ENCODE measurements at places on chromosomes 4 and X. TPM values are rescaled to one million over a fixed set of nuclear protein-coding genes. Genes with fewer than 3 reads are reported as not detected.
A peak's percentile ranks its signal among the peaks of the same experiment; 100 is the strongest.

The SSX3 gene
- total RNA-seq: not detected

DNA sequence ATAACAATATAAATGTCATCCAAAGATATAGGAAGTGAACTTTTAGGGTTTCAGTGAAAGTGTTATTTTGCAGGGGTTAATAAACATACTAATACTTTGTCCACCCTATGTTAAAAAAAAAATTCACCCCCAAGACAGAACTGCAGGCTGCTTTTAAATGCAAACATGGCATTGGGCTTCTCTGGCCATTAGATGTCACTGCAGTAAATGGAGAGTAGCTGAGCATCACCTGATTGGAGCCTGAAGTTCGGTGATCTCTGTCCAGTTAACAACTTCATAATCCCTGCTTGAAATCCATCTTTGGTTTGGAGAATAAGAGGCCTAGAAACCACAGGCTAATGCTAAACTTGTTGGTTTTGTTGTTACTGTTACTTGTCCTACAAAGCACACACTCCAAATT lies 18.7 kb downstream of the SLC25A43 start:
- no peak for DNase-seq

DNA sequence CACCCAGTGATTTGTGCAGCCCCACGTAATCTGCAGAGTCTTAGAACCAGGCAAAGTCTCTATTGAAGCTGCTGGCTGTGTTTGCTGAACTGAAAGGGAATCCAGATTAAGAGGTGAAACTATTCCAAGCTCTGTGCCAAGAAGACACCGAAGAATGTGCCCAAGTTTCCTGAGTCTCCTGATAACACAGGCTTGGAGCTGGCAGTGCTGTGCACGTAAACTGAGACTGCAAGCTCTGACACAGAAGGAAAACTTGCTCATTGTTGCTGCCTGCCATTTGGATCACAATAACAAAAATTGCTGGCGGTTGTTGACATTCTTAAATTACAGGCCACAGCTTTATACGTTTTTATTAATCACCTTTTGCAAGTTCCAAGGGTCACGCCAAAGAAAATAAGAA lies 60.2 kb upstream of the VCX3B start:
- DNase-seq: no peak

- no peak for DNase-seq
Observed at GRCh38 chrX:132924426-132924825, 34.0 kb downstream of the HS6ST2 start.

DNA sequence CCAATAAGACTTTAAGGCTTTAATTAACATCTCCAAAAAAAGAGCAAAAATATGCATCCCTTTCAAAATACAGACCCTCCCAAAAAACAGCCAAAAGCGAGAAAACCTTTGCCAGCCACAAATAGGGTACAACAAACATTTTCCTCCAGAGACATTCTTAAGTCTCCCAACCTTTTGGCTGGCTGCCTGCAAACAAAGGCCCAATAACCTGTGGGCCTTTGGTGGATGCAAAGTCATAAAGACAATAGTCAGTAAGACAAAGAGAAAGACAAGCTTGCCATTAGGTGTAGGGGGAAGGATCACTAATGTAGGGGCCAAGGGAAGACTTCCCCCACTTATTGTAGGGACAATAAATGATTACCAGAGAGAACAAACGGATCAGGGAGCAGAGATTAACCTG lies 215.5 kb upstream of the ZFP42 start:
- no peak for DNase-seq

The WDR19 gene
- total RNA-seq: 8.9 TPM

- DNase-seq: no peak
Observed at GRCh38 chr4:52869196-52869595, 7.1 kb downstream of the RASL11B start.

GRCh38 chr4:141995056-141995455 lies 358.7 kb downstream of the IL15 start:
- no peak for DNase-seq

GRCh38 chr4:118338518-118338917 lies 14.3 kb downstream of the PRSS12 start:
- no peak for DNase-seq

The NDNF gene
- total RNA-seq: 0.78 TPM

DNA sequence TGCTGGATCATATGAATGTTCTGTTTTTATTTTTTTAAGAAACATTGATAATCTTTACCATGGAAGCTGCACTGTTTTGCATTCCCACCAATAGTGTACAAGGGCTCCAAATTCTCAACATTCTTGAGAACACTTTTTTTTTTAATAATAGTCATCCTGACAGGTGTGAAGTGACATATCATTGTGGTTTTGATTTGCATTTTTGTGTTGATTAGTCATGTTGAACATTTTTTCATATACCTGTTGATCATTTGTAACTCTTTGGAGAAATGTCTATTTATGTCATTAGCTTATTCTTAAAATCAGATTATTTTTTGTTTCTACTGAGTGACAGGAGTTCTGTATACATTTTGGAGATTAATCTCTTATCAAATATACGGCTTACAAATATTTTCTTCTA lies 408.5 kb downstream of the GLUD2 start:
- DNase-seq: no peak

- DNase-seq: no peak
Observed at GRCh38 chr4:147749811-147750321, 18.0 kb downstream of the ARHGAP10 start.

DNA sequence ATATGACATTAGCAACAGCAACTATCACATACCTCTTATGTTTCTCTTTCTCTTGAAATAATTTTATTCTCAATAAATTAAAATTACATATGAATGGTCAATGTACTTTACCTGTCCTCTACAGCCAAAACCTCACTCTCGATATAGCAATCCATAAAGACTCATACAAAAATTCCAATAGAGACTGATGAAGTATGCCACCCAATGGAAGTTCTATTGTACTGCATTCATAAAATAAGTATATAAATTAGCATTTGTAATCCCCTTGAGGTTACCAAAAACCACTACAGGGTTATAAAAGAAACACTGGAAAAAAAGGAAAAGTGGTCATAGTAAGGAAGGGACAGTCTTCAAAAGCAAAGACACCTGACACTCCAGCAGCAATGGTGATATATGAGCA lies 32.8 kb downstream of the CLDN2 start:
- no peak for DNase-seq

- DNase-seq: no peak
Observed at GRCh38 chr4:173200103-173200884, 31.7 kb downstream of the GALNT7 start.

- DNase-seq: no peak
Observed at GRCh38 chr4:61994036-61994435, 793.9 kb downstream of the ADGRL3 start.

- no peak for DNase-seq
Observed at GRCh38 chrX:66200050-66200664, 36.1 kb downstream of the HEPH start.

DNA sequence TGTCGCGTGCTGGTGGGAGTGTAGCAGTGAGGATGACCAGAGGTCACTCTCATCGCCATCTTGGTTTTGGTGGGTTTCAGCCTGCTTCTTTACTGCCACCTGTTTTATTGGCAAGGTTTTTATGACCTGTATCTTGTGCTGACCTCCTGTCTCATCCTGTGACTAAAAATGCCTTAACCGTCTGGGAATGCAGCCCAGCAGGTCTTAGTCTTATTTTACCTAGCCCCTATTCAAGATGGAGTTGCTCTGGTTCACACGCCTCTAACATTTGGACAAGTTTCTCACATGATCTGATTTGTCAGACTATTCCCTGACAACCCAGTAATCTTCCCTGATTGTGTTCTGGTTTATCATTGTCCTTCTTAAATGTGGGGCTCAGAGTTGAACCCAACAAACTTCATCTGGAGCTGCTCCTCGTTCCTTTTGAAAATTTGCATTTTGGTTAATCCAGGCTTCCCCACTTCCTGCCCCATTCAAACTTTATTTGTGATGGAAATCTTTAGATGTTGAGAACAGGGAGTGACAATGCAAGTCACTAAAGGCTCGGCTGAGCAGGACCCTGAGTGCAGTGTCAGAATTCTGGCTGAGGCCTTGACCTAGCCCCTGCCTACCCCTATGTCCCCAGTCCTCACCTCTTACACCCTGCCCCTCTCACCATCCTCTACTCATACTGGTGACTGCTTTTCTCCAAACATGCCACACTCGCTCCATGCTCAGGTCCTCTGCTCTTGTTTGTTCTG lies 226.8 kb downstream of the STIM2 start:
- no peak for DNase-seq

- no peak for DNase-seq
Observed at GRCh38 chr4:56468097-56468422, 643 bp downstream of the SRP72 start.

DNA sequence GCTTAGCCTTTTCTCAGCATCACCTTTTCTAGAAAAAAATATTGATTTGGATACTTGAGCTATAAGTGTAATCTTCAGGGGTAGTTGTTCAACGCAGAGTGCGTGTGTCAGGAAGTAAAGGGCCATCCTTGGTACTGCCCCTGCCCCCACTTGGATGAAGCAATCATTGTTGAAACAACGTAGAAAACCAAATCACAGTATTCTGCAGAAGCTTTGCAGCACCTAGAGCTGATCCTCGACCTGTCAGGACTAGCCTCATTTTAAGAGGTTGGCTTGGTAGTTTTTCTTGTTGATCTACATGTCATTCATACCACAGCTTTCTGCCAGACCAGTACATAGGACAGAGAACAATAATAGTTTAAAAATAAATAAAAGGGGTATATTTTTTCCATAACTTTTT lies 65.3 kb upstream of the MYOZ2 start:
- DNase-seq: no peak

DNA sequence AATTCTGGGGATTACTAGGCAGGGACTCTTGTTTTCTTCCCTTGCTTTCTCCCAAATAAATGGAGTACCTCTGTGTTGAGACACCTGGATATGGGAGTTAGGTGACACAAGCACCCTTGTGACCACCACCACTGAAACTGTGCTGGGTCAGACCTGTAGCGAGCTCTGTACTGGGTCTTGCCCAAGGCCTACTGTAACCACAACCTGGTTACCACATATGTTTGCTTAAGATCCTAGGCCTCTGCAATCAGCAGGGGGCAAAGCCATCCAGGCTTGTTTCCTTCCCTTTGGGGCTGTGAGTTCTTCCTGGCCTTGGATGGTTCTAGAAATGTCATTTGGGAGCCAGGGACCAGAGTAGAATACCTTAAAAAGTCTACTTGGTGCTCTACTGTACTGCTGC lies 49.4 kb downstream of the LPAR4 start:
- no peak for DNase-seq

GRCh38 chr4:70586841-70587240 lies 5.2 kb upstream of the AMBN start:
- DNase-seq: no peak

DNA sequence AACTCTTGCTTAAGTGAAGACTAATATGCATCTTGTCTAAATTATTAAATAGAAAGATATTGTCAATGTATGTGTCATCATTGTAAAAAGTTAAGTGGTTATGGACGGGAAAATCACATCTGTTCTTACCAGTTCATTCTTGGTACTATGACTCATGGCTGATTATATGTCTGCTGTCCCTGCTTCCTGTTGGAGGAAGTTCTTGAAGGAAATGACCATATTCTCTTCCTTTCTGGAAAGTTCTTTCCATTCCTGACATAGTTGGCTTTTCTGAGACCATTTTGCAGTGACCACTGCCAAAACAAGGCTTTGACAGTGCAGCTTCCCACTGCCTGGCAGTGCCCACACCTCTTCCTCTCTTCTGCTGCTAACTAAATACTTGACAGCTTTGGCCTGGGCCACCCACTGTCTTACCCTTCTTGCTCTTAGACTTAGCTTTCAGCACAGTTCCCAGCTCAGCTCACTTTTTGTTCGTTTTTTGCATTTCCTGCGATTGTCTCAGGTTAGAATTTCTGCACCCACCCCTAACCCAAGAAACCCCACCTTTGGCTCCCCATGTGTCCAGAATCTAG lies 13.2 kb upstream of the CLDN24 start:
- no peak for DNase-seq

DNA sequence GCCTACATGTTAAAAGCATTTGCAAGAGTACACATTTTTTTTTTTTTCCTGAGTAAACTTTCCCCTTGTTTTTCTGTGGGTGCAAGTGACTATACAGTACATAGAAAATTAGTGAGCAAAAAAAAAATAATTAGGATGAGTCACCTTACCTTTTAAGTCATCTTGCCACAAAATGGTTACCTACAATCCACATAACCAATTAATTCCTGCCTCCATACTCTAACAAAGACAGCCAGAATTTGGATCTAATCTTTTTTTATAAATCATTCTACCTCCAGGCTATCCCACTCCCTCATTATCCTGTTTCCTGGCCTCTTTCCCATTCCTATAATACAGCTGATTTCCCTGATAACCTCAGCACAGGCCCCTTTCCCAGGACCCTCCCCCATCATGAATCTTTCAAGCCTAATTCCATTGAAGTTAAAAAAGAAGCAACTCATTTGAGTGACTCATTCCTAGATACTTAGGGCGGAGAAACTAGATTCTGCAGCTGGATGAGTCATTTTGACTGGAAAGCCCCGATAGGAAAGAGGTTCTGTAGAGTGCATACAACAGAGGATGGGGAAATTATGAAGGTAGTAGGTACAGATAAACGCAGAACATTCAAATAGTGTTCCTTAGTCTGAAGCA lies 128.2 kb downstream of the C4orf51 start:
- peak; percentile 34 for DNase-seq

GRCh38 chr4:154465085-154465484 lies 26.5 kb downstream of the DCHS2 start:
- DNase-seq: no peak

The CENPVL2 gene
- not detected for total RNA-seq

DNA sequence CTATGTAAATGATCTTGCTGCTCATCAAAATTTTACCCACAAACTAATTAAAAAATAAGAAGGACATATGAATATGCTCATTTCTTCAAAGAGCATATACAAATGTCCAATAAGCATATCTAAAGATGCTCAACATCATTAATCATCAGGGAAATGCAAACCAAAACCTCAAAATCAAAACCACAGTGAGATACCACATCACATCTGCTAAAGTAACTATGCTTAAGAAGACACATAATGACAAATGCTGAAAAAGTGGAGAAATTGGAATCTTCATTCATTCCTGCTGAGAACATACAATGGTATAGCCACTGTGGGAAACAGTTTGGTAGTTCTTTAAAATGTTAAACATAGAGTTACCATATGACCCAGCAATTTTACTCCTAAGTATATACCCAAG lies 81.9 kb downstream of the AFF2 start:
- no peak for DNase-seq

GRCh38 chrX:102950908-102951866 lies 14.1 kb downstream of the RAB40AL start:
- peak; percentile 18 for DNase-seq
